CD4-positive, CD25-positive, alpha-beta regulatory T cell (primary cell): ENCODE measurements at places on chromosomes 6 and 20. TPM values are rescaled to one million over a fixed set of nuclear protein-coding genes. Genes with fewer than 3 reads are reported as not detected.

- peaks cover 40% of the 10 kb centered on the region for H3K27me3 ChIP-seq
- no peak overlapping the region for H3K4me3 ChIP-seq
- no peak overlapping the region for H3K27ac ChIP-seq
- no peak for DNase-seq
- H3K4me1 ChIP-seq: peaks cover 41% of the 10 kb centered on the region
- no peaks in the 10 kb centered on the region for H3K36me3 ChIP-seq
These were observed 1.9 kb upstream of the POU3F2 start for GRCh38 chr6:98832284-98833056.

GRCh38 chr6:2793534-2794151, 28.4 kb downstream of the WRNIP1 start:
- H3K4me3 ChIP-seq: peak overlapping the region; percentile 16
- H3K4me1 ChIP-seq: peaks cover 17% of the 10 kb centered on the region
- H3K27me3 ChIP-seq: no peaks in the 10 kb centered on the region
- no peaks in the 10 kb centered on the region for H3K36me3 ChIP-seq
- H3K27ac ChIP-seq: peak overlapping the region; percentile 60
- DNase-seq: peak; percentile 69

GRCh38 chr6:126718600-126719327, 378.8 kb downstream of the CENPW start:
- no peak overlapping the region for H3K4me3 ChIP-seq
- H3K36me3 ChIP-seq: no peaks in the 10 kb centered on the region
- no peaks in the 10 kb centered on the region for H3K4me1 ChIP-seq
- H3K27ac ChIP-seq: no peak overlapping the region
- DNase-seq: no peak

GRCh38 chr6:29750709-29751108, 27.5 kb downstream of the HLA-F start:
- no peaks in the 10 kb centered on the region for H3K27me3 ChIP-seq
- H3K27ac ChIP-seq: no peak overlapping the region
- peaks cover 38% of the 10 kb centered on the region for H3K4me1 ChIP-seq

- no peak overlapping the region for H3K4me3 ChIP-seq
- H3K27ac ChIP-seq: no peak overlapping the region
- DNase-seq: no peak
- H3K27me3 ChIP-seq: no peaks in the 10 kb centered on the region
- H3K4me1 ChIP-seq: no peaks in the 10 kb centered on the region
These were observed 30.8 kb downstream of the LAMA5 start for GRCh38 chr20:62336329-62336728.

GRCh38 chr6:112044856-112045255, 9.0 kb upstream of the CCN6 start:
- no peak overlapping the region for H3K4me3 ChIP-seq
- H3K36me3 ChIP-seq: no peaks in the 10 kb centered on the region
- H3K27me3 ChIP-seq: no peaks in the 10 kb centered on the region
- no peak for DNase-seq
- H3K4me1 ChIP-seq: peaks cover 12% of the 10 kb centered on the region
- no peak overlapping the region for H3K27ac ChIP-seq

DNA sequence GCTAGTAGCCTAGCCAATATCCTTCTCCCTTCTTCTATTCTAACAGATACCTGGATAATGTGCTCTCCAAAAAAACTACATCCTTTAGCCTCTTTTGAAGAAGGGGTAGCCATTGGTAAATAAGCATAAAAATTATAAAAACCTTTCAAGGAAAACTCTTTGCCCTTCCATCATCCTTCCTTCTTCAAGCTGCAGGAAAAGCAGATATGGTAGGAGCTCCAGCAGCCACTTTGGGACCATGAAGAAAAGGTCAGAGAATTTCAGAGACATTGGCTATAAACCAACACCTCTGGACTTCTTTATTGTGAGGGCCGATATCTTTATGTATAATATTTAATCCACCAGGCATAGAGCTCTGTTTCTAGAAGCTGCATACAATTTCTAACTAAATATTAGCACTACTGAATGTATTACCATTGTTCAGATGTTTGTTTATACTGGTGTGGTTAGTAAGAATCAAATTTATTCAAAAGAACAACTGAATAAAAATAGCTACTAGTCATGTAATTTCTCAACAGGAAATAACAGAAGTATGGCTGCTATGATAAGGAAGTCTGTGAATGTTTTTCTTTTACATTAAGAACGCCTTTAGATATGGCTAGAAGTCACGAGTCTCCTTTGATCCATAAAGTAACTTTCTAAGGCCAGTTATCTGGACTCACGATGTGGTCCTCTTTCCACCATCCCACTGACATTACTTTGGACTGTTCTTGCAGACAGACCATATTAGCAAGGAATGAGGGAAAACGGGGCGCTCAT, 32.2 kb downstream of the MYLK4 start:
- no peak overlapping the region for H3K4me3 ChIP-seq
- H3K36me3 ChIP-seq: no peaks in the 10 kb centered on the region
- no peak for DNase-seq
- no peak overlapping the region for H3K27ac ChIP-seq
- H3K4me1 ChIP-seq: no peaks in the 10 kb centered on the region
- H3K27me3 ChIP-seq: no peaks in the 10 kb centered on the region

- no peaks in the 10 kb centered on the region for H3K27me3 ChIP-seq
- H3K27ac ChIP-seq: peak overlapping the region; percentile 95
- DNase-seq: peak; percentile 81
- H3K4me1 ChIP-seq: peaks cover 26% of the 10 kb centered on the region
- no peaks in the 10 kb centered on the region for H3K36me3 ChIP-seq
These were observed 131.9 kb upstream of the BTN3A2 start for GRCh38 chr6:26232940-26233648.

DNA sequence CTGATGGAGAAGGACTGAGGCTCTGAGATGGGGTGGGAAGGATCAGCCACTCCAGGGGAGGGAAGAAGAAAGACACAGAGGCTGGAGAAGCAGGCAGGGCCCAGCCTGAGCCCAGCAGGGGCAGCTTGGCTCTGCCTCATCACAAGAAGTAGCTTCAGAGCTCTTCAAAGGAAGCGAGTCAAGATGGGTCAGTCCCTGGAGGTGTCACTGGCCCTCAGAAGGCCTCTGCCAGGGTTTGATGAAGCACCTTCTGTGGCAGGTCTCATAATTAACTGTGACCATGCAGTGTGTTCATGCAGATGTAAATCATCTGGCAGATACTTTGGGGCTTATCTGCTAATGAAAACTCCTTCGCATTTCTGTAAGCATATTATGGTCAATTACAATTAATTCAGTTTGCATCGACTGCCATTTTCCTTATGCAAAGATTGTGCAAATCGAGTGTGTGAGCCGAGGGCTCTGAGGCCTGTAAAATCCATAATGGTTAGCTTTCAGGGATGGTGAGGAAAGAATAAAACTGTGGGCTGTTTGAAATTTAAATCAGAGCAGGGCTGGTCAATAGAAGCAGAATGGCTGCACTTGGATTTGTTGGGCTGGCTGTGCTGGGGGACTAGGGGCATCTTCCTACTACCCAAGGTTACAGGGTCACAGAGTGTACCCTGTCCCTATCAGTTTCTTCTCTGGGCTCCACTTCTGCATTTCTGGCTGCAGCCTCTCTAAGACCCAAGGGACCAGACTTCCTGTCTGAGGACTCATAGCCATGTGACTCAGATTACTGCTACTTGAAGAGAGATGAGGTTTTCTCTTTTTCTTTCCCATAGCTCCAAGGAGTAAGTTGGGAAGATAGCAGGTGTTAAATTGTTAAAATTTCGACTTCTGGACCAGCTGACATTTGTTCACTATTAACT, 376.6 kb downstream of the DHX35 start:
- no peak overlapping the region for H3K27ac ChIP-seq
- H3K27me3 ChIP-seq: peaks cover 2% of the 10 kb centered on the region
- H3K36me3 ChIP-seq: no peaks in the 10 kb centered on the region
- no peak for DNase-seq
- H3K4me1 ChIP-seq: no peaks in the 10 kb centered on the region

DNA sequence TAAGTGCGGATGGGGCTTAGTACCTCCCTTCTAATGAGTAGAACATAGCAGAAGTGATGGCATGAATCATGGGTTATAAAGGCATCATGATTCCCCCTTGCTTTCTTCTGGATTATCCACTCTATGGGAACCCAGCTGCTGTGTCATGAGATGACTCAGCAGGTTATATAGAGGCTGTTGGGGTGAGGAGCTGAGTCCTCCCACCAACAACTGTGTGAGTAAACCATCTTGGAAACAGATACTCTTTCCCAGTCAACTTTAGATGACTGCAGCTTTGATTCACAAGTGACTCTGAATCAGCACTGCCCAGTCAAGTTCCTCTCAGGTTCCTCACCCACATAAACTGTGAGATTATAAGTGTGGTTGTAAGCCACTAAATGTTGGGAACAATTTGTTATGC, 46.3 kb downstream of the FAM83B start:
- no peak overlapping the region for H3K27ac ChIP-seq
- H3K36me3 ChIP-seq: no peaks in the 10 kb centered on the region
- H3K27me3 ChIP-seq: no peaks in the 10 kb centered on the region
- H3K4me3 ChIP-seq: no peak overlapping the region
- DNase-seq: no peak

GRCh38 chr20:63509088-63509564, 10.2 kb upstream of the EEF1A2 start:
- no peak overlapping the region for H3K4me3 ChIP-seq
- peaks cover 4% of the 10 kb centered on the region for H3K27me3 ChIP-seq
- H3K27ac ChIP-seq: no peak overlapping the region
- H3K4me1 ChIP-seq: no peaks in the 10 kb centered on the region

GRCh38 chr6:148388521-148388920, 45.9 kb downstream of the SASH1 start:
- H3K4me1 ChIP-seq: no peaks in the 10 kb centered on the region
- H3K27ac ChIP-seq: no peak overlapping the region
- DNase-seq: no peak
- H3K27me3 ChIP-seq: no peaks in the 10 kb centered on the region

DNA sequence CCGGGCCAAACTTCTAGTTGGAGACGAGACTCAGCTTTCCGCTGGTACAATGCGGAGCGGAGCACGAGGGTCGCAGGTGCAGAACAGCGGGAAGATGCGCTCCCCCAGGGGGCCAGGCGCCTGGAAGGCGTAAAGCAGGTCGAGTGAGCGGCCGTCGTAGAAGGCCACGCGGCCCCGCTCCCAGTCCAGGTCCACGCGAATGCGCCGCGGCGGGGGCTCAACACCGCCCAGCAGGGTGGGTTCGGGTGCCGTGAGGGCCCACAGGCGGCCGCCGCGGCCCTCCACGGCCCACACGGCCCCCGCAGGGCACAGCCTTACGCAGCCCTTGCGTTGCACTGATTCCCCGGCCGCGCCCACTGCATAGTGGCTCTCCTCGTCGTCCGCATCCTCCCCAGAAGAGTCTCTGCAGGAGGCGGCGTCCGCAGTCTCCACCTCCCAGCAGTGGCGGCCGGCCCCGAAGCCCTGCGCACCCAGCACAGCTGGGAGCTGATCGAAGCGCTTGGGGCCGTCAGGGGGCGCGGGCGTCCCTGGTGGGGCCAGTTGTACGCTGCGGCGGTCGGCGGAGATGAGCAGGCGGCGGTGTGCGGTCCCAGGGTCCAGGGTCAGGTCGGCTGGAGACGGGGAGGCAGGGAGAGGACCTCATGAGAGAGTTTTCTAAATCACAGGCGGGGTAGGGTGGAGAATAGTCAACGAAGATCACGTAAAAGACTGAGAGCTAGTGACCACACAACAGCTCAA, 4.3 kb downstream of the PPP1R11 start:
- no peak overlapping the region for H3K4me3 ChIP-seq
- H3K36me3 ChIP-seq: peaks cover 20% of the 10 kb centered on the region
- H3K27ac ChIP-seq: no peak overlapping the region
- DNase-seq: no peak
- peaks cover 24% of the 10 kb centered on the region for H3K27me3 ChIP-seq

DNA sequence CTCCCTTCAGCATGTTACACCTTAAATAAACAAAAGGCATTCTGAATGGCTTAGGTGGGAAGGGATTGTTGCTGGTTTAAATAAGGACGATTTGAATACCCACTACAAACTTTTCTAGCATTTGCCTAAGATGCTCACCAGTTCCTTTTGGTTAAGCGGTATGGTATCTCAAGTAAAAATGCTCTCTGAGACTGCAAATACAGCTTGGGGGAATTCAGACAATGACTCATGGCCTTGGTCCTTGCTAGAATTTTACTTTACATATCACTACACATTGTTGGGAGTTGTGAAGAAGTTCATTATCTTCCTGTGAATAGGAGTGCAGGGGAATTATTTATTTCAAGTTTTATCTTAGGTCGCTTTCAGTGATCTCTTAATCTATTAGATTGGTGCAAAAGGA, 670.7 kb downstream of the UTRN start:
- H3K36me3 ChIP-seq: no peaks in the 10 kb centered on the region
- no peak overlapping the region for H3K27ac ChIP-seq
- DNase-seq: no peak
- no peaks in the 10 kb centered on the region for H3K4me1 ChIP-seq
- no peaks in the 10 kb centered on the region for H3K27me3 ChIP-seq
- no peak overlapping the region for H3K4me3 ChIP-seq

DNA sequence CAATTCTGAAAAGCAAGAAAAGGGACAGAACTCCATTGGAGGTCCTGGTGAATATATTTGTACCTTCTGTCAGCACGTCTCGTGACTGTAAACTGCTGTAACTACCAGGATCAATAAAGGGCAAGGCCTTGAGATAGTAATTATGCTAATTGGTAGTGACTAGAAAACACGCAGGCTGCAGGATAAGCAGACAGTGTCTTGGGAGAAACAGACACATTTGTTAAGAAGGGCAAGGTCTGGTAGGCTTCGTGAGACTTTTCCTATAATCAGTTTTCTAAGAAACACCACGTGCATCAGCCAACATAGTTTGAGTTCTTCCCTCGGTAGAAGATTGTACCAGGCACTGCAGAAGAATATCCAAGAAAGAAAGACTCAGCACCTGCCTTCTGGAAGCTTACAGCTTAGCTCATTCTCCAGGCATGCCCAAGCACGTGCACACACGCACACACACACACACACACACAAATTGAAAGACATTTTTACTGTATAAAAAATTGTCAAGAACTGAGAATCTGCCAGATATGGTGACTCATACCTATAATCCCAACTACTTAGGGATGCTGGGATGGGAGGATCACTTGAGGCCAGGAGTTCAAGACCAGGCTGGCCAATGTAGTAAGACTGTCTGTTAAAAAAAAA, 167.0 kb upstream of the SASH1 start:
- no peaks in the 10 kb centered on the region for H3K36me3 ChIP-seq
- H3K27me3 ChIP-seq: no peaks in the 10 kb centered on the region
- no peaks in the 10 kb centered on the region for H3K4me1 ChIP-seq

DNA sequence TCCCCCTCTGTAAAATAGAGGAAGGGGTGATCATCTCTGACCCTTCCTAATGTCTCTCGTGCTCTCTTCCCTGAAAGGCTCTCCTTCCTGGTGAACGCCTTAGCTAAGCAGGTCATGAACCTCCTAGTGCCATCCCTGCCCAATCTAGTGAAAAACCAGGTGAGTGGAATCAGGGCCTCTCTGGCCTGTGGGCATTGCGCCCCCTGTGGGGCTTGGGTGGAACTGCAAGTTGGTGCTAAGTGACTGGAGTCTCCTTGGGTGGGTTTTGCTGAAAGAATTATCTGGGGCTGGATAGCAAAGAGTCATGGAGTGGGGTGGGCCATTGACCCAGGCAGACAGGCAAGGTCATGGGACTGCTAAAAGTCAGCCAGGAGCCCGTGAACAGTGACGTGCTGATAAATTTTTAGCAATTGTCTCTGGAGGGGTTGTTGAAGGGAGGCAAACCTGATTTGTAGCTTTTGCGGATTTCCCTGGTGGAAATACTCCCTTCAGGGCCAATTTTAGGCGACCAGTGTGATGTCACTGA, 8.9 kb downstream of the BPIFB1 start:
- no peaks in the 10 kb centered on the region for H3K27me3 ChIP-seq
- DNase-seq: peak; percentile 45
- H3K4me1 ChIP-seq: no peaks in the 10 kb centered on the region
- H3K4me3 ChIP-seq: no peak overlapping the region
- H3K36me3 ChIP-seq: no peaks in the 10 kb centered on the region

TFAP2C gene
- total RNA-seq: not detected

HDGFL1 gene
- not detected for total RNA-seq

SPATA2 gene
- 19.1 TPM for total RNA-seq

CDH26 gene
- 1.0 TPM for total RNA-seq

CALHM6 gene
- 2.1 TPM for total RNA-seq

ADGRG6 gene
- 0.74 TPM for total RNA-seq

LY6G6C gene
- total RNA-seq: not detected

OR12D2 gene
- not detected for total RNA-seq

HLA-DMA gene
- 53.1 TPM for total RNA-seq
